AG10803 (cell line): ENCODE measurements at places on chromosomes 3 and 15.
A peak's percentile ranks its signal among the peaks of the same experiment; 100 is the strongest.

DNA sequence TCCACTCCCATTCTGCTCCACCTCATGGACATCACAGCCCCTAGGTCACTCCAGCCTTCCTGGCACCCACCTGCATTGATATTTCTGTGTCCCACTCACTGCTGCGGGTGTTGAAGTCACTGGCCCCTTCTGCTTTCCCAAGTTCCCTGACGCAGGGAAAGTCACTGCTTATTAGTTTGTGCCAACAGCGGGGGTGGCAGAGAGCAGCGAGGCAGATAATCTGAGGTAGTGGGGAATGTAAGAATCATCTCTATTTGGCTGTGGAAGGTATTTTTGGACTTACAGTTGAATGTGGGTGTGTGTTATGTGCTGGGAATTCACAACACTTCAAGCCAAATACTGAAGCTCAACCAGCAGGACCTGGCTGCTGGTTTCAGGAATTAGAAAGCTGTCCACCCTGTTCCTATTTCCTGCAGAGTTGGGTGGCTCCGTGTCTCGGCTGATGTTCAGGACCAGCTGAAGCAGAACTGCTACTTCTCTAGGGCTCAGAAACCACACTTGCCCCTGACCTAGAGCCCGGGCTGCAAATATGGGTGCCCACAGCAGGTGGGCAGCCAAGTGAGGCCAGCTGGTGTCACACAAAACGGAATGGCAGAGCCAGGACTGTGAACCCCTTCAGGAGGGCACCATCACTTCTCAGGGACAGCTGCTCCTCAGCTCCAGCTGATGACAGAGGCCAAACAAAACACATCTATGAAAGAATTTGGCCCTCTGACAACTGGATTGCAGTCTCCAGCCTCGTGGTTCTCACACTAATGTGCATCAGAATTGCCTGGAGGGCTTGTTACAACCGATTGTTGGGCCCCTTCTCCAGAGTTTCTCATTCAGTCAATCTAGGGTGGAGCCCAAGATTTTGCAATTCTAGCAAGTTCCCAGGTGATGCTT is 57.7 kb downstream of the SEMA5B start:
- DNase-seq: peak; percentile 62

DNA sequence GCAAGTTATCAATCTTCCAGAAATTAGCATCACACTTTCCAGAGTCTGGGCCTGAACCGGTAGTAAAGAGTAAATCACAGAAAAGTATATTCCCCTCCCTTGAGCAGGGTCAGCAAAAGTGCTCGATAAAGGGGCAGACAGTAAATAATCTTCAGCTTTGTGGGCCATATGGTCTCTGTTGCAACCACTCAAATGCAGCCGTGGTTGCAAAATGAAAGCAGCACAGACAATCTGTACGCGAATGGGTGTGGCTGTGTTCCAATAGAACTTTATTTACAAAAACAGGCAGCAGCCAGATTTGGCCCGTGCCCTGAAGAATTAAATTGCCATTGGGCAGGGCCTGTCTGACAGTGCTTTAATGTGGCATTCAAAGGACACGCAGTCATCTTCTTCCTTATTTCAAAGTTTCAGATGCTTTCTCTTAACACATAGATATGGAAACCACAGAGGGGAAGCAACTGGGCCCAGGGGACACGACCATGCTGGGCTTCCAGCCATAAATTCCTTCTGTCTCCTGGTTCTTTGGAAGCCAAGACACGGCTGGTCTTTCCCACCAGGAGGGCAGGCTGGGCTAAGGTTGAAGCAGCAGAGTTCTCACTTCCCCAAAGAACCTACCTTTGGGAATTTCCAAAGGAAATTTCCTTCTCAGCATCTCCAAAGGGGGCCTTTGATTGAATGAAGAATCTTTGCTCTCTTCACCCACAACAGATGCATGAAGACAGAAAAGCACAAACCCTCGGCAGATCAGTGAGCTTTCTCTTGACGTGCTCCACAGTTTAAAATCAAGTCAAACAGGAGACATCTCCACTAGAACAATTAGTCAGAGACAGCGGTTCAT is 489.8 kb upstream of the PROK2 start:
- peak; percentile 93 for DNase-seq

GRCh38 chr15:96042734-96043224 is 287.7 kb upstream of the NR2F2 start:
- DNase-seq: no peak

- DNase-seq: peak; percentile 79
Measured at GRCh38 chr3:56702490-56703315, 19.6 kb upstream of the TASOR start.

GRCh38 chr15:73608475-73608874 is 24.7 kb downstream of the NPTN start:
- no peak for DNase-seq

GRCh38 chr3:63571682-63572081 is 80.8 kb upstream of the SNTN start:
- no peak for DNase-seq

- DNase-seq: peak; percentile 79
Measured at GRCh38 chr3:171417813-171418212, 42.4 kb downstream of the TNIK start.

- DNase-seq: peak; percentile 93
Measured at GRCh38 chr3:10357592-10358308, 36.8 kb upstream of the SEC13 start.

- no peak for DNase-seq
Measured at GRCh38 chr3:34001022-34001421, 202.6 kb downstream of the PDCD6IP start.

DNA sequence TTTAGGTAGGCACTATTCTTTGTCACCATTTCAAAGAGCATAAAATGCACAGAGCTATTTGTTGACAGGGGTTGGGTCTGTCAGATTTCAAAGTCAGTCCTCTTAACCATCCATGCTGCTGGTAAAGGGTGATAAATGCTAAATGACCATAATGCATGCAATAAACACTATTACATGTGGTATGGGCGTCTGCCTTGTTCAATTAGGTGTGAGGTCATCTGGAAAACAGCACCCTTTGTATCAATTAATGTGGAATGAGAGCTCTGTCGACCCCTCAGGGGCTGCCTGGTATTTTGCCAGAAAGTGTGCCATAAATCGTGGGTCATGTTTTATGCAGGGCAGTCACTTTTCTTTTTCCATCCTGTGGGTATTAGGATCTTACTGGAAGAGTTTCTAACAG is 235.6 kb downstream of the SV2B start:
- DNase-seq: no peak

DNA sequence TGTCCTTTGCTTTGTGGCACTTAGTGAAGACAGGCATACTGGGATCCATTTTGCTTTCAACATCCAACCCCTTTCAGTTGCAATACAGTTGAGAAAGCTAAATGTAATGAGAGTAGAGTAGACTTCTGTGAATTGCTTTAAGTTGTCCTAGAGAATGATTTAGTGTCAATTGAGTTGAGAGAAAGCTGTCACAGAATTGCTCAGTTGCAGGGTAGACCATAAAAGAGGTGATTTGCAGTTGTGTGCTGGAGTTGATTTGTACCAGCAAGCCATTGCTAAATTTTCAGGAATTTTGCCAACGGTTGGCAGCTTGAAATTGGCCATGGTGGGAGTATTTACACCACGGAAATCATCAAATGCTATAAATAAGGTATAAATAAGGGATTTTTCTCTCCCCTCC is 2.2 kb downstream of the ABHD5 start:
- peak; percentile 28 for DNase-seq

GRCh38 chr3:171827836-171828458 is 15.2 kb upstream of the TMEM212 start:
- DNase-seq: no peak

DNA sequence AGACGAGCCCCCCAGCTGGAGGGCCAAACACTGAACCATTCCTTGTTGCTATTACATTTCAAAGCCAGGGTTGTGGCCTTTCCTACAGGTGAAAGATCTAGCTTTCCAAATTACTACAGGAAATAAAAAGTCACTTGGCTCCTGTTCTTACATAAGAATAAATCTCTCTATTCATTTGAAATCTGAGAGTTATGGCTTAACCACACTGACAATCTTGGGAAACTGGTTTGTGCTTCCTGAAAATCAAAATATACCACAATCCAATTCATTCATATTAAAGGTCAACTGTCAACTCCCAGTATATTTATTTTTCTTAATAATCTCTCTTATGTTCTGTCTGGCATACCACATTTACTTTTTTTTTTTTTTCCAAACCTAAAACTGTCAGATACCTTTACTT is 103.7 kb upstream of the LMOD3 start:
- DNase-seq: no peak

DNA sequence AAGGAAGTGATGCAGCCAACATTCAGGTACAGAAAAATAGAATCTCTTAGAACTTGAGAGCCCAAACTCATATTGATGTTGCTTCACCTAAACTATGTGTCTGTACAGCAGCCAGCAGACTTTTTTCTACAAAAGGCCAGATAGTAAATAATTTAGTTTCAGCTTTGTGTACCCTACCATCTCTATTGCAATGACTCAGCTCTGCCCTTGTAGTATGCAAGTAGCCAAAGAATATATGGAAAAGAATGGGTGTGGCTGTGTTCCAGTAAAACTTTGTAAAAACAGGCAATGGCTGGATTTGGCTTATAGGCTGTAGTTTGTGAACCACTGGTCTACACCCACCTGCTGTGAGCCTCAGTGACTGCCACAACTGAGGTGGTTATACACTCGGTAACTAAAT is 392.5 kb upstream of the RARB start:
- peak; percentile 5 for DNase-seq

- DNase-seq: peak; percentile 39
Measured at GRCh38 chr3:30657914-30658313, 51.5 kb downstream of the TGFBR2 start.

GRCh38 chr3:134794950-134795745 is at the start of gene EPHB1:
TSS of gene EPHB1 (plus strand) at chr3:134795260.
- peak; percentile 96 for DNase-seq

DNA sequence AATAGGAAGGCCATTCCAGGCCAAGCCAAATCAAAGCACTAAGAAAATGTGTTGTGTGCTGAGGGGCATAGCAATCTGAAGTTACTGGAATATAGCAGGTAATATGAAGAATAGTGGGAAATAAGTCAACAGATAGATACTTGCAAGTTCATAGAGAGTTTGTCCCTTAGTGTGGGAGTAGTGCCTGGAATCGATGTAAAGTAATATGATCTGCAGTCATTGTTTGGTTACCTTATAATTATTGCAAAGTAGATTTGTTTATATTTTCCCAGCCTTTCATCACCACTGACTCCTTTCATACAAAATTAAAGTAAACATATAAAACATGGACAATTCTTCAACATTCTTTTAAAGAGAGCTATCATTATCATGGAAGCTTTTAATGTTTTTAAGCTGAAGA is 420.9 kb upstream of the NECTIN3 start:
- DNase-seq: no peak

- DNase-seq: no peak
Measured at GRCh38 chr15:101295607-101296161, 636 bp upstream of the SNRPA1 start.

GRCh38 chr3:34017757-34018156 is 219.3 kb downstream of the PDCD6IP start:
- no peak for DNase-seq

GRCh38 chr3:172846706-172847105 is 96.2 kb downstream of the ECT2 start:
- no peak for DNase-seq

DNA sequence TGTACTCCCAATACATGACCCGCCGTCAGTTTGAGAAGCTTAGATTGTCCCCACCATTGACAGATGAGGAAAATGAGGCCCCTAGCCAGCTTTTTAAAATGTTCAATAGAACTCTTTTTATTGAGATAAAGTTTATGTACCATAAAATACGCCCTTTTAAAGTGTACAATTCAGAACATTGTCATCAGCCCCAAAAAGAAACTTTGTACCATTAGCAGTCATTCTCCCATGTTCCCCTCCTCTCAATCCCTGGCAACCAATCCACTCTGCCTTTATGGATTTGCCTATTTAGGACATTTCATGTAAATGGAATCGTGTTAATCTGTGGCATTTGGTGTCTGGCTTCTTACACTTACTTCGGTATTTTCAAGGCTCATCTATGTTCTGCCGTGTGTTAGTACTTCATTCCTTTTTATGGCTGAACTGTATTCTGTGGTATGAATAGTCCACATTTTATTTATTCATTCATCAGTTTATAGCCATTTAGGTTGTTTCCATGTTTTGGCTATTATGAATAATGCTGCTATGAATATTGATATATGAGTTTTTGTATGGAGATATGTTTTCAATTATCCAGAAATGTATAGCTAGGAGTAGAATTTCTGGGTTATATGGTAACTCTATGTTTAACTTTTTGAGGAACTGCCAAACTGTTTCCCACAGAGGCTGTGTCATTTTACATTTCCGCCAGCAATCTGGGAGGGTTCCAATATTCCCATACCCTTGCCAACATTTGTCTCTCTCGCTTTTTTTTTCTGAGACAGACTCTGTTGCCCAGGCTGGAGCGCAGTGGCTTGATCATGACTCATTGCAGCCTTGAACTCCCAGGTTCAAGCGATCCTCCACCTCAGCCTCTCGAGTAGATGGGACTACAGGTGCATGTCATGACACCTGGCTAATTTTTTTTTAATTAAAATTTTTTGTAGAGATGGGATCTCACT is 15.3 kb upstream of the PTPN23 start:
- DNase-seq: peak; percentile 84

DNA sequence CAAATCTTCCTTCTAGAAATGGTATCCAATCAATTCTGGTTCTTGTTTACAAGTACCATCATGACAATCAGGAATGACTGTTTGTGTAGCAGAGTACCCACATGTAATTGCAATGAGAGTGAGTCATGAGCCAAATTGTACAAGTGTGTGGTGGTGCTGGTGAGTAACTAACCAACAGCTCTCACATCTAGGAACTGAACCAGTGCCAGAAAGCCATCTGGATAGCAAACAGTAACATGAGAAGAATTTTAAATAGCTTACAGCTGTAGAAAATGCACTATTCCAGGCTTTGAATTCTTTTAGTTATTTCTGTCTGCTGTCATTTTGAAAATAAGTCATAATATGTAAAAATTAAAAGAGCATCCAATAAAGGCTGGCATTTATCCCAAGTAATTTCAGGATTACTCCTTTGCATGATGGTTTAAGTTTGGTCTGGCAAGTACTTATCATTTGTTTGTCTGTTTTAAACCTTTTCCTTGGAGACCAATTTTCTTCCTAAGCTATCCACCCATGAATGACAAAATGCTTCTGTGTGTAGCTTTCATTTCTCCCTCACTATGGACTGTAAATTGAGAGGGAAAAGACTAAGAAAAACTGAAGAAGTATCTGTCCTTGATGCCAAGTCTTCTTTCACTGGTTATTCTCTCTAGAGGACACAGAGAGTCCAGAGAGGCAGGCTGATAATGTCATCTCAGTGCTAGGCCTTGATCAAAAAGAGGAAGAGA is 60.0 kb downstream of the PIK3CB start:
- DNase-seq: peak; percentile 100
